ENCODE measurements at places on chromosomes 16 and 17. TPM values are rescaled to one million over a fixed set of nuclear protein-coding genes. Genes with fewer than 3 reads are reported as not detected.

Gene TP53TG3C
- total RNA-seq: not detected

Gene NHLRC4
- total RNA-seq: 3.9 TPM

DNA sequence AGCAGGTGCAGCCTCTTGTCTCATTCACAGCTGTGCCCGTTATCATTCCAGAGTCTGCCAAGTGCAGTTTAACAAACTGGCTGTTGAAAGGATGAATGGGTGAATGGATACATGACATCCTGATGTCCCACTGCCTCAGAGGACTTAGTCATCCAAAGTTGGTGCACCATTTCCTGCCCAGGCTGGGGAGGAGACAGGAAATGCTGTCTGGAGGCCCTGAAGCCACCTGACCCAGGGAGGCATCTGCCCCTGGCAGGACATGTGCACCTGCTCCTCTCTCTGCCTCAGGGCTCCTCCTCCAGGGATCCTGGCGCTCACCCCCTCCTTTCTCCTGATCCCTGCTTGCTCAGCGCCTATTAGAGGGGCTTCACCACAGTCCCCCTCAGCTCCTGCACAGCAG is 1.8 kb upstream of the CD300C start:
- DNase-seq: no peak

GRCh38 chr17:61645920-61646319 is 54.9 kb upstream of the NACA2 start:
- no peak for DNase-seq

DNA sequence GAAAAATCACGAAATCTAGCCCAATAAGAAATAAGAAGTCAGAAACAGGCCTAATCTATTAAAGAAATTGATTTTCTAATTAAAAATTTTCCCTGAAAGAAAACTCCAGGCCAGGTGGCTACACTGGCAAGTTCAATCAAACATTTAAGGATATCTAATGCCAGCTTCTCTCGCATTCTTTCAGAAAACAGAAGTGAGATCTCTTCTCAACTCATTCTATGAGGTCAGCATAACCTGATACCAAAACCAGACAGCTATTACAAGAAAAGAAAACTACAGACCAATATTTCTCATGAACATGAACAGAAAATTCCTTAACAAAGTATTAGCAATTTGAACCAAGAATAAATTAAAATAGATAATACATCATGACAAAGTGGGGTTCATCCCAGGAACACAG is 52.4 kb downstream of the AXIN2 start:
- no peak for DNase-seq
